T-helper 9 cell (primary cell): ENCODE measurements at places on chromosomes 7 and 10.
A peak's percentile ranks its signal among the peaks of the same experiment; 100 is the strongest.

DNA sequence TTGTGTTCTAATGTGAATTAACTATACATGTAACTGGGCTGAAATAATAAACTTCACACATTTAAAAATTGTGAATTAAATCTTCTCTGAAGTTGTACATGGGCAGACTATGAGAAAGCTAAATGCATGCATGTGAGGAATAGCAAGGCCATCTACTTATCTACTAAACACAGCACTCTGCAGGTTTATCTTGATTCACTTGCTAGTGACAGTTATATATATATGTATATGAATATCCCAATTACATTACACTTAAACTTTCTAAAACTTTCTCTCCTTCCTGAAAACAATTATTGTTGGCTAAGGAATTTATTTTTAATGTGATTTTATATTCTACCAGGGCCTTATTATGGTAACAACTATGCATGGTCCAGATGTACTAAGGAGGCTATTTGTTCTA is 5.1 kb upstream of the SP4 start:
- no peak for DNase-seq

DNA sequence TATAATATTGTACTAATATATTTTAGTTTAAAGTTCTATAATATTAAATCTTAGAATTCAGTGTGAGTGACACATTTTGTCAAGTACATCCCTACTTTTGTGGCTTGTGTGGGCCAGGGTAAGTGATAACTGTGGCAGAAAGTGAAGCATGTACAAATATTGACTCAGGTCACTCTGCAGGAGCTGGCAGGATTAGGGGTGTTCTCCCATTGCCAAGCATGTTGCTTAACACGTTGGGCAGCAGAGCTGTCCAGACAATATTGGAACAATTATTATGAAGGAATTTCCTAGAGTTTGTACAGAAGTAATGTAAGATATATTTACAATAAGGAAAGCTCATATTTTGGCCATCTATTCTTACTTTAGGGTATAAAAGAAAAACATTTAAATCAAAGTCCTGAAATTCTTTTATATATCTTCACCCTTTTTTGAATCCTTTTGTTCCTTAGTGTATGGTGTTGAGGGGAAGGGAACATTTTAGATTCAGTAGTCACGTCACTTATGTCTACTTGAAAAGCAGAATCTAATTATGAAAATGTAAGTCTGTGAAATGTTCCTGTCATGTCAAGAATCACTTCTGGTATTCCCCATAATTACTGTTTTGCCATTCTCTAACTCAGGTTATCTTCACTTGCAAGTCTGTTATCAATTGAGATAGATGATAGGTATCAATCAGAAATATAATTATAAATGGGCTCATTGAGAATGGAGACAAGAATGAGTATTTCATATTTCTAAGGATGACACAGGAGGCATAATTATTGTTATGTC is 4.0 kb downstream of the HDAC9 start:
- no peak for DNase-seq

DNA sequence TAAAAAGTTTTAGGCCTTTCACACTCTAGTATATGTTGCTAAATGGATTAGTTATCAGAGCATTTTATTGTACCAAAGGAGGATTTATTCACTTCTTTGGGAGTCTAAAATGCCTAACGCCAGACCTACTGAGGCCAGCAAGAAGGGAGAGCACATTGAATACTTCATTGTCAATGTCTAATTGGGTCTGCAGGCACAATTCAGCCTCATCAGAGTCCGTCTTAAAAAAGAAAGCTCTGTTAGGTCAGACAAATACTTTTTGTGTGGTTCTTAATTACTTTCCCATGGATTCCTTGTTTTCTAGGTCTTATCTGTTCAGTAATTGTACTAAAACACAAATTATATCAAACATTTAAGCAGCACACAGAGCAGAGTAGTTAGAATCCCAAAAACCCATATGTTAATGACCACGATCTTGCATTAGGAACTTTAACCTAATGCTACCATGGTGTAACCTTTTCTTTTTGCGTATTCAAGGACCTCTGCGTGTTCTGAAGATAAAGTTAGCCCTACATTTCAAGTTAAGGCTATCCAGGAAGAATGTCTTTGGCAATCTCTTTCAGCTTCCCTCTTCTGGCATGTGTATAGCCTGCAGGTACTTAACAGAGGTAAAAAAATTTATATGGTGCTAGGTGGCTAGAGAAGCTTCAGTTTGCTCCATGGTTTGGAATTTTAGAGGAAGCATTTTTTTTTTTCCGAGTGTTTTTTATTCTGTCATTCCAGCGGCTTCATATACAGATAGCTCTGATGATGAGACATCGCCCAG is 45.7 kb upstream of the STRIP2 start:
- DNase-seq: no peak

- DNase-seq: no peak
Measured at GRCh38 chr7:50346545-50347497, 42.3 kb downstream of the IKZF1 start.

GRCh38 chr10:80268266-80268665 is 21.2 kb downstream of the MAT1A start:
- DNase-seq: no peak

DNA sequence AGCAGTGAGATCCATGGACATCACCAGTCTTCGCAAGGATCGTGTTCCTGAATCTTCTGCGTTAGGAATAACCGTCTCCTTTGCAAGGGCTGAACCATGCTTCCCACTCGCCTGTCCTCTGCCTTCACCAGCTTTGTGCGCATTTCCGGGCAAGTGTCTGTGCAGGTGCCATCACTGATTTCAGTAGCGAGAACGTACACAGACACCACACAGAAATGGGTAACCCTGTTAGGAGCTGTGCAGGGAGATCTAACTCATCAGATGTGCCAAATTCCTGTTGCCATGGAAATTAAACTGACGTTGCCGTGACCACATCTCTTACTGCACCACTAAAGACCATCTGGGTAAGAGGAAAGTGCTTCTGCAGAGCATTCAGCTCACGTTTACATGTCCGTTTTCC is 146.3 kb downstream of the DIP2C start:
- DNase-seq: no peak

- DNase-seq: no peak
Measured at GRCh38 chr10:43166880-43167497, 28.7 kb downstream of the CSGALNACT2 start.

DNA sequence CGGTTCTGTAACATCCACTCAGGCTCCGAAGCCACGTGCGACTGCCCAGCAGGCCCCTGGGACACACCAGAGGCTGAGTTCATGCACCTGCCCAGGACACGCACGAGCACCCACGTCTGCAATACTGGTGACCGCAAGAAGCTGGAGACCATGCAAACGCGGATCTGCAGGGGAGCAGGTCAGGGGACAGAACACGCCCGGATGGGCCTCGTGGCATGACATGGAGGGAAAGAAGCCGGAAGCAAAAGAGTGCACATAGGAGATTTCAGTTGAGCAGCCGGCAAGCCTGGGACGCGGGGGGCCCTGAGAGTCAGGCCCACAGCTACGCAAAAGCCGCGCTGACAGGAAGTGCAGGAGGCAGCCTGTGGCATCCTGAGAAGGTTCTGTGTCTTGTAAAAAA is 73.7 kb downstream of the FOXL3 start:
- no peak for DNase-seq

DNA sequence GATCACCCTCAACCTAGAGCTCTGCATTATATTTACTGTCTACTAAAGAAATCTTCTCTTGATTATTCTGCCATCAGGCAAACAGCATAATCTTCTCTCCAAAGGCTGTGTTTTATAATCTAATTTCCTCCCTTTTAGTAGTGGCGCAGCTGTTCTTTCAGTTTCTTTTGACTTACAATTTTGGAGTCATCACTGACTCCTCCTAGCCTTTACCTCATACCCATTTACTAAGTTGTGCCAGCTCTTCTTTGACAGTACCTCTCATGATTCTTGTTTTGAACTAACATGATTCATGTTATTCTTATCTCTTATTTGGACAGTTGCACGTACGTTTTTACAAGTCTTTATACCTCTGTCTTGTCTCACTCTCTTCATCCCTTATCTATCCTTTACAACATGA is 113.0 kb downstream of the FOXP2 start:
- no peak for DNase-seq

GRCh38 chr10:78433766-78434535 is 400.3 kb downstream of the RPS24 start:
- DNase-seq: no peak

- DNase-seq: no peak
Measured at GRCh38 chr7:1239803-1240516, 7.3 kb downstream of the UNCX start.

DNA sequence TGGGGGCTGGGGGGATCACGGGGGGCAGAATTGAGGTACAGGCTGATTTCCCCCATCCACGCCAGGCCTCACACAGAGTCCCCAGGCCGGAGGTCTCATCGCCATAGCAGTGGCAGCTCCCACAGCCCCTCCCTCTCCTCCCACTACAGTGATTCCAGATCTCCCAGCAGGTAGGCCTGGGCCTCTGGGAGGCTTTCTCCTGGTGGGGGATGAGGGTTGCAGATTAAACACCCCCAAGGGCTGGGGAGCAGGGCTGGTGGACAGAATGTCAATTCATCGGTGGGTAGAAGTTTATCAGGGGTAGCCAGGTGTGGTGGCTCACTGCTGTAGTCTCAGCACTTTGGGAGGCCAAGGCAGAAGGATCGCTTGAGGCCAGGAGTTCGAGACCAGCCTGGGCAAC is 37.2 kb upstream of the HSPB1 start:
- DNase-seq: no peak

GRCh38 chr10:58919927-58920654 is 256.4 kb upstream of the PHYHIPL start:
- no peak for DNase-seq

DNA sequence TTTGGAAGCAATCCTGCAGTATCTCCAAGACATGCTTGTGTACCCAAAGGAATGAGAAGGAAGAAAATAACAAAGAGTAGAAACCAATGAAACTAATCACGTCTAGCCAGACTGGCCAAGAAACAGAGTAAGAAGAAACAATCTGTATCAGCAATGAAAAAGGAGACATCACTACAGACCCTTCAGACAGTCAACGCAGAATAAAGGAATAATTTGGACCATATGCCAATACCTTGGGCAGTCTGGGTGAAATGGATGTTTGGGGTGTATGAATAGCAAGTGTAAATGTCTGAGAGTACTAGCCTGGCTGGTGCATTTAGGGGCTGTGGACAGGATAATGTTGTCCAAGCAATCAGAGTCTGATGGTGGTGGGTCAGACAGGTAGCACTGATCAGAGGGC is 61.1 kb downstream of the SLC29A4 start:
- DNase-seq: no peak

- DNase-seq: peak; percentile 6
Measured at GRCh38 chr10:87092861-87093631, 1.6 kb downstream of the GLUD1 start.

DNA sequence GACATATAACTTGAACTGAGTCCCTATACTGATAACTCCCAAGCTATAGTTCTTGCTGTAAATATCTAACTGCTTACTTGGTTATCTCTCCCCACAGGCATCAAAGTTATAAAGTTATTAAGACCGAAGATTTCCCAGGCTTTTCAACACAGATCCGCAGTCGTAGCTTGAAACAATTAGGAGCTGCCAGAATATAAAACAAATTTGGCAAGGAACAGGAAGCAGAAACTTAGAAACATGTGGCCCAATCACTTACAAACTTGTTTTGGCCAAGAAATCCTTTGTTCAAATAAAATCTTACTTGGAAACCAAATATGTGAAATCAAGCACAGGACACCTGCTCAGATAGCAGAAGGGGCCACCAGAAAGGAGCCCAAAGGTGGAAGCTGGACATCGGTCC is 9.0 kb downstream of the SLC16A12 start:
- no peak for DNase-seq

- no peak for DNase-seq
Measured at GRCh38 chr7:90337106-90337505, 9.4 kb upstream of the GTPBP10 start.

DNA sequence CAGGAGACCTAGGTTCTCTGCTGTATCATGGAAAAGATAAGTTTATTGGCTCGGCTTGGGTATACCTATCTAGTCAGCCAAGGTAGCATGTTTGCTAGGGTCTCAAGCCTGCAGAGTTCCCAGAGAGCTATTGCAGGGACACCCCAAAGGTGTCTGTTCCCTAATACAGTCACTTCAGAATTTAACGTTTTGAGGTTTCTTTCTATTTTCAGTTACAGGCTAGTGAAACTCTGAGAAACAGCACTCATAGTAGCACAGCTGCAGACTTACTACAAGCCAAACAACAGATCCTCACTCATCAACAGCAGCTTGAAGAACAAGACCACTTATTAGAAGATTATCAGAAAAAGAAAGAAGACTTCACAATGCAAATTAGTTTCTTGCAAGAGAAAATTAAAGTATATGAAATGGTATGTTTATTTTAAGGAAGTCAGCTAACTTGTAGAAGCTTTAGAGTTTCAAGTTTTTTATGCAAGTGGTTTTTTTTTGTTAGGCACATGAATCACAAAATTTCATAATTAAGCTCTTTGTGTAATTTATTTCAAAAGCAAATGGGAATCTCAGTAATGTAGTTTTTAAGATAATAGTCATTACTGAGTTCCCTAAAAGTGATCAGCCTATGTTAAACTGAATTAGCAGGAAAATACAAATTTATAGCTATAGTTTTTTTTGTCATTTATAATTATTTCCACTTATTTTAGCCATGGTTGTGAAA is 54.9 kb downstream of the AKAP9 start:
- DNase-seq: no peak

DNA sequence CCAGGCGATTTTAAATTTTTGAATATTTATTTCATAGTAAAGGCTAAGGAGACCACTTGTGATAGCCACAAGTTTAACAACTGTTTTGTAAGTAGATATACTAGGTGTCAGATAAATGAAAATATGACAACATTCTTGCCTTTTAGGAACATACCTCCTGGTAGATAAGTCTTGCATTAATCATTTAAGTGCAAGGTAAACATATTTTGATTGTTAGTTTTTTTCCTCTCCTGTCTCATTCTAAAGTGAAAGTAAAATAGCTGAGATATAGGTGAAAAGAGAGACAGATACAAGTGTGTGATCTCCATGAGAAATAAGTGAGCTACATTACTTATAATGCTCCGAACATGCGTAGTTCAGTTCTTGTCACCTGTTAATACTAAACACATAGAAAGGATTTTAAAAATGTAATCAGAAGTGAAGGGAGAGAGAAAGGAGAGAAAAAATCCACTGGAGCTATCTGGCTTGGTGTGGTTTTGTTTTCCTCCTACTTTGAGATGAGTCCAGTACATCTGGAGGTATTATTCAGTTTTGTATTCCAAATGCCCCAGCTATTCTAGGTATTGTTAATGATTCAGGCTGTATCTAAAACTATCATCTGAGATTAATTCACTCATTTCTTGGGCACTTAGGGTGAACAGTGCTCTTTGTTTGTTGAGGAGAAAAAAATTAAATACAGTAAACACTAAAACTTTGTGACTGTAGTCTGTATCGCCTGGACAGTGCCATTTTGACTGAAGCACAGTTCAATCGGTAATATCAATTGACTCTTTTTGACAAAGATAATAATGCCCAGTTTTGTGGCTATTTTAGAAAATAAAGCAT is 21.2 kb downstream of the GLCCI1 start:
- DNase-seq: no peak

DNA sequence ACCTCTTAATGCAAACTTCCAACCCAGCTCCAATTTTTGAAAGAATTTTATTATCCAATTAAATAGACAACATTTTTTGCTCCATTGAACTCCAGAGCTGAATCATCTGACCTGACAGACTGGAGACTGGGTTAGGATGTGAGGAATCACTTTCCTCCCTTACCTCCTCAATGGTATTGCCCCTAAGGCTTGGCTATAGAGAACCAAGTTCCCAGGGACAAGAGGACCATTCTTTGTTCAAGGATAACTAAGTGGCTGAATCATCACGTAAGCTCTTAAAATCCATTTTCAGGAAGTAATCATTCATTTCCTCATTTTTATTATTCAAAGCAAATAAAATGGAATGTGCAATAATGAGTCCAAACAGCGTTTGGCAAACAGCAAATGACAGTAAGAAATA is 335.1 kb downstream of the GATA3 start:
- no peak for DNase-seq
